Stimulated activated CD8-positive, alpha-beta memory T cell treated with anti-CD3 and anti-CD28 coated beads, Interleukin-7, amount 100 ng/mL, for 1 hour (primary cell): ENCODE measurements at places on chromosomes 2 and 18.

- DNase-seq: no peak
Observed at GRCh38 chr2:39715095-39715494, 49.4 kb downstream of the TMEM178A start.

DNA sequence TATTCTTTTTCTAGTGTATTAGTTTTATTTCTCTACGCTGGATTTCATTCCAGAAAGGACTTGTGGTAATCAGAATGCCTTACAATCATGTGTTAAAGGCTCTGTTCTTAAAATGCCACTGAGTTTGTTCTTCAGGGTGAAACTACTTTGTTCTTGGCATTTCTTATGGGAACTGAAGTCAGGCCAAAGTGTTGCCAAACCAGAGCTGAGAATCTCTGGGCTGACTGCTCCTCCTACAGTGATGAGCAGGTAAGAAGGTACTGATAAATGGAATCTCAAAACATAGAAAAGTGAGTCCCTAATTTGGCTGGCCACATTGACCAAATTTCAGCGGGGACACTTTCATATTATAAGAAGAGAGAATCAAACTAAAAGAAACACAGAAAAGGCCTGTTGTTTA, 55.1 kb upstream of the ZNF397 start:
- no peak for DNase-seq

- DNase-seq: no peak
Observed at GRCh38 chr2:175792199-175792598, 209.9 kb downstream of the LNPK start.

- no peak for DNase-seq
Observed at GRCh38 chr2:23065936-23066335, 319.0 kb upstream of the KLHL29 start.

GRCh38 chr18:22136395-22136794, 33.0 kb upstream of the GATA6 start:
- no peak for DNase-seq

- DNase-seq: no peak
Observed at GRCh38 chr2:8168022-8168717, 513.7 kb upstream of the ID2 start.

DNA sequence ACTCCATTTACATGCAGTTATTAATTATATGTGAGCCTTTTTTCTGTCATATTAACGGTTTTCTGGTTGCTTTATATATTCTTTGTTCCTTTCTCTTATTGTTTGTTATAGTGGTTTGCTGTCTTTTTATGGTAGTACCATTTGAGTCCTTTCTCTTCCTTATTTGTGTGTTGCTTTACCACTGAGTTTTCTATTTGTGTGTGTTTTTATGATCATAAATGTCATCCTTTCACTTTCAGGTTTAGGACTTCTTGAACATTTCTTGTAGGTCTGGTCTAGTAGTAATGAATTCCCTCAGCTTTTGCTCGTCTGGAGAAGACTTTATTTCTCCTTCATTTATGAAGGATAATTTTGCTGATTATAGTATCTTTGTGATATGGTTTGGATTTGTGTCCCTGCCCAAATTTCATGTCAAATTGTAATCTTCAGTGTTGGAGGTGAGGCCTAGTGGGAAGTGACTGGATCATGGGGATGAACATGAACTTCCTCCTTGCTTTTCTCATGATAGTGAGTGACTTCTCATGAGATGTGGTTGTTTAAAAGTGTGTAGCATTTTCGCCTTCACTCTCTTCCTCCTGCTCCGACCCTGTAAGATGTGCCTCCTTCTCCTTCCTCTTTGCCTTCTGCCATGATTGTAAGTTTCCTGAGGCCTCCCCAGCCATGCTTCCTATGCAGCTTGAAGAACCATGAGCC, 11.5 kb downstream of the GCC2 start:
- no peak for DNase-seq

DNA sequence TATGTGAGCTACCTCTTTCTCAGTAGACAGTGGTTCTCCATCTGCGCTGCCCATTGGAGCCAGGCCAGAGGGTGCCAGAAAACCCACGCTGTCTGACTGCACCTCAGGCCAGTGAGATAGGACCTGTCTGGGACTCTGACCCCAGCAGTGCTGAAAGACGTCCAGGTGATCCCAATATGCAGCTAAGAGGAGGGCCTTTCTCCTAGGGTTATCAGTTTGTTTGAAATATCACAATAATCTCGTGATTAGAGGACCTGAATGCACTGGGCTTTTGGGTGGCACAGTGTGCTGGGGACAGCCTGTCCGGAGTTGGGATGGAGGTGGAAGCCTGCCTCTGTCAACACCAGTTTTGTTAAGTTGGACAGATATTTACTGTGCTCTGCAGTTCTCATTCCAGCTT, 216.3 kb downstream of the LDLRAD4 start:
- DNase-seq: no peak

DNA sequence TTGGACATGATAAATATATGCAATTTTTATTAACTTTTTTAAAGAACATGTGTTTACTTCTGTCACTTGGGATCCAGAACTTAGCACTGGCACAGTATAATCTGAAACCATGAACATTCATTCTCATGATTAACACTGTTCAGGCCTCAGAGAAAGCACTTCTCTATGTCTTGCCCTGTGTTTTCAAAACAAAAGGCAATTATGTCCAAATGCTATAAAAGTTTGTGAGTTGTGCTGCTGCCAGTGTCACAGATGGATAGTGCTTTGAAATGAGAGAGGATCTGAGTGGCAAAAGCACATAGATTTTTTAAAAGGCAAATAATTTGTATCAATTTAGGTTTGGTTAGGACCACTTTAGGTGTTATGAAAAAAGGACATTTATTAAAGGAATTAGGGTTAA, 470.5 kb upstream of the FAM98A start:
- DNase-seq: no peak

GRCh38 chr2:191209340-191209739, 35.9 kb upstream of the MYO1B start:
- DNase-seq: no peak

GRCh38 chr2:164932377-164932776, 22.9 kb downstream of the SLC38A11 start:
- no peak for DNase-seq

GRCh38 chr2:96773922-96774321, 13.2 kb downstream of the CNNM4 start:
- no peak for DNase-seq

DNA sequence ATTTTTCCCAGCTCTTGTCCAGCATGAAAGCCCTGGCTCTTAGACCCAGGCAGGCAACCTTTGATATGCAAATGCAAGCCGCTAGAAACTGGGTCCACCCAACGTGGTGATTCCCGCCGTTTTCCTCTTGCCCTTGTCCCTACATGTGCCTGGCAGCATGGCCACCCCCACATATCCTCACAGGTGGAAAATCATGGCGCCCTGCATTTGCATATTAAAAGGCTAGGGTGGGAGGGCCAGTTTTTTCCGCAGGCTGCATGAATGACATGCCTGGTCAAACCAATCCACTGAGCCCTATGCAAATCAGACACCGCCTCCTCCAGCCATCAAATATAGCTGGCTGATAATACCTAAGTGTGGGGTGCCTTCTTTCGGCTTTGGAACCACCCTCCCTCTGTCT, 1091.8 kb upstream of the NXPH2 start:
- DNase-seq: no peak

GRCh38 chr2:124489686-124490085, 464.6 kb downstream of the CNTNAP5 start:
- DNase-seq: no peak

GRCh38 chr2:185274718-185275484, 463.7 kb upstream of the FSIP2 start:
- DNase-seq: no peak

DNA sequence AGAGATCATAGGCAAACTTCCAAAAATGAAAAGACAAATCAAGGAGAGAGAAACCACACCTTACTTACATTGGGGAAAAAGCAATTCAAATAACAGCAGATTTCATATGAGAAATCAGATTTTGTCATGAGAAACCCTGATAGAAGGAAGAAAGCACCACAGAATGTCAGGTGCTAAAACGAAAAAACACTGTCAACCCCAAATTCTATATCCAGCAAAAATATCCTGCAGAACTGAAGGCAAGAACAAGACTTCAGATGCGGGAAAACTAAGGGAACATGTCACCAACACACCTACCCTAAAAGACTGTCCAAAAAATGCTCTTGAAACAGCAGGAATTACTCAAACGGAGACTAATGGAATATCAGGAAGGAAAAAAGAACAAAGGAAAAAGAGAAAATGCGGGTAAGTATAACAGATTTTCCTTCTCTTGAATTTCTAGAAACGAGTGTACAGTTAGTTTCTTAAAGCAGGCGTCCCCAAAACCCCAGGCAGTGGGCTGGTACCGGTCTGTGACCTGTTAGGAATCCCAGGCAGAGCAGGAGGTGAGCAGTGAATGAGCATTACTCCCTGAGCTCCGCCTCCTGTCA, 7.3 kb upstream of the ID2 start:
- DNase-seq: no peak

GRCh38 chr18:77249569-77250500, at the start of gene GALR1:
Gene GALR1, plus strand, starts transcription at chr18:77249848. Its CDS starts 701 bp downstream, at chr18:77250549.
- no peak for DNase-seq

- DNase-seq: peak; percentile 13
Observed at GRCh38 chr2:206084870-206085741, 868 bp downstream of the INO80D start.

GRCh38 chr2:31810200-31810917, 200.4 kb downstream of the MEMO1 start:
- no peak for DNase-seq

GRCh38 chr2:226742347-226742746, 57.3 kb downstream of the IRS1 start:
- no peak for DNase-seq

GRCh38 chr2:27154488-27154887, 5.7 kb downstream of the TCF23 start:
- no peak for DNase-seq

DNA sequence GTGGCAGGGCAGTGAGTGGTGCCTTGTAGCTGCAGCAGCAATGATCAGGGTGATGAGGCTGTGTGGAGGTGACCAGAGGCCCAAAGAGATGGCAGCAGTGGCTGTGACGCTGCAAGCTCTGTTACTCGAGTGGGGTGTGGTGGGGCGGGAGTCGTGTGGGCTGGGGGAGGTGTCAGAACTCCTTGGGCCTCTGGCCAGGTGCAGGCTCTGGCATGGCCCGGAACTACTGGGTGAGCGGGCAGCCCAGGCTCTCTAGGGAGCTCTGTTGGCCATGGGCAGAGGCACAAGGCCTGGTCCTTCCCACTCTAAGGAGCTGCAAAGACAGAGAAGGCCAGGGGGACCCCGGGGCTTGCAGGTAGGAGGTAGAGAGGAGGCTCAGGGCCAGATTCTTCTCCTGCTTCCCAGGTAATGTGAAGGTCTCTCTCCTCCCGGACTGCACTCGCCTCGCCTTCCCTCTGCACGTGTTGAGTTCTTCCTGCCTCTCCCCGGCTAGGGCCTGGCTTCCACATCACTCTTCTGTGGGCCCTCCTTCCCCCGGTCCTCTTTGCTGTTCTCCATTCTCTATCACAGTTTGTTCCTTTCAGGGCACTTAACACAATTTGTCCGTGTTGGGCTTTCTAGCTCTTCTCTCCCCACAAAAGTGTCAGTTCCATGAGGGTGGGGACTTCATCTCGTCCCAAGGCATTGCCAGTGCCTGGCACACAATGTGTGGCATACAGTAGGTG, 114.8 kb downstream of the MCFD2 start:
- no peak for DNase-seq

DNA sequence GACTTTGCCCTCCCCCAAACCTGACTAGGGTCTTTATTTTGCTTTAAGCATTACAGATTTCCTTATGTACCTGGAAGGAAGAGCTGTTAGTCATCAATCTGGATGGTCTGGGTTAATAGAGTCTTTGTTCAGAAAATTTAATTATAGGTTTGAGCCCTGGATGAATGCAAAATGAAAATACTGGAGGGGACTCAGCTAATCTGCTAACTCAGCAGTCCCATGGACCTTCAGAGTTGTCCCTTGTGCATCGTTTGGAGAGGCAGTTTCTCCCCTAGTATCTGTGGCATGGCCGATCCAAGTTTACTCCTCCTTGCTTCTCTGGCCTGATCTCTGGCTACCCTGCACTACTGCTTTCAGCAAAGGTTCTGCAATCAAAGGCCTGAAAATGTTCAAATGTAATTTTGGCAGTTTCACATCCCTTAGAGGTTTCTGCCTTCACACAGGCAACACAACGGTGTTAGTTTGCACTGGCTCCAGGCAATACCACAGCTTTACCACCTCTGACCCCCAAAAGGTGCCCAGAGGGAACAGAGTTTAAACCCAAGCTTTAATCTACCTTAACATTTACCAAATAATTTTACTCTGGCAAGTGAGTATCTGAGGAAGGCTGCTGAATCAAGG, 134.3 kb downstream of the THADA start:
- no peak for DNase-seq

GRCh38 chr18:58227361-58227930, 183.4 kb downstream of the NEDD4L start:
- DNase-seq: no peak
